Astrocyte (in vitro differentiated cells and primary cell): ENCODE measurements at places on chromosomes 2 and 18. TPM values are rescaled to one million over a fixed set of nuclear protein-coding genes. Genes with fewer than 3 reads are reported as not detected.

The TMEM182 gene
- total RNA-seq: 5.8 and 7.5 TPM in 2 replicates

- DNase-seq: no peak
Measured at GRCh38 chr2:110732422-110733413, at the start of gene ACOXL. Gene ACOXL, plus strand, starts transcription at chr2:110732573. Its CDS starts 35,817 bp downstream, at chr2:110768390.

- DNase-seq: no peak
Measured at GRCh38 chr2:135798275-135798705, 38.7 kb downstream of the LCT start.

- DNase-seq: no peak
Measured at GRCh38 chr18:74019864-74020263, 127.8 kb downstream of the FBXO15 start.

DNA sequence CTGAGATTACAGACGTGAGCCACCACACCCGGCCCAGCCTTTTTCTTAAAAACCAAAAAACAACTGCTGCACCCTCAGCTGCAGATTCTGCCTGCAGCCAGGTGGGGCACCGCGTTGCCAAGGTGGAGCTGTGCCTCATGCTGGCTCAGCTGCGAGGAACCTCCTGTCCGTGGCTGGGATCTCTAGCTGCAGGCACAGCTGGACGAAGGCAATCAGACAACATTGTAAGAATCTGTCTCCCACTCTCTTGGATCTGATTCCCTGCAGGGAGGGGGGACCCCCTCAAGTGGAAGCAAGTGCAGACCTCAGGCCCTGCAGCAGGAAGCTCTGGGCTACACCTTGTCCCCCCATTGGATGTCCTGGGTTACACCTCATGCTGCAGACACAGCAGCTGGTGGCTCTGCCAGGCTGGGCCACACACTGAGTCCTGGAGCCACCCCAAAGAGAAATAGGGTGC, 24.1 kb downstream of the CIDEA start:
- DNase-seq: no peak

The WIPF1 gene
- total RNA-seq: 19.3 and 25.1 TPM in 2 replicates

GRCh38 chr2:239778042-239778851, 246.9 kb downstream of the NDUFA10 start:
- DNase-seq: no peak
